ENCODE measurements at places on chromosomes 2 and 18.

DNA sequence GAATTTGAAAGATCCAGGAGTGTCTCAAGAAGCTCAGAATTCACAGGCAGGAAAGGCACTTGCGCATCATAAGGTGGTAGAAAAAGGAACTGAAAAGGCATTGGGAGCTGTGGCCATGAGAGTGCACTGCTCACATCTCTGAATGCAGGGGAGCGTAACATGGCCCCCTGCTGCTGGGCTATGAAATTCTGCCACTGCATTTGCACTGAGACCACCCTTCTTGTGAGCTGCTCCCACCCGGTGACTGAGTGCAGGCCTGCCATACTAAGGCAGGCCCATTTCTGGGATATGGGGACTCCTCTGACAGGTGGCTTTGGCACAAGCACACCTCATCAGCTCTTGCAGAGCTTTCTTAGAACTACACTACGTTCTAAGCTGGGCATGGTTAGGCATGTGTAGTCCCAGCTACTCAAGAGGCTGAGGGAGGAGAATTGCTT lies 25.3 kb upstream of the STARD7 start:
- DNase-seq: peak; percentile 54

GRCh38 chr2:36607947-36608346 lies 10.0 kb upstream of the FEZ2 start:
- no peak for DNase-seq

DNA sequence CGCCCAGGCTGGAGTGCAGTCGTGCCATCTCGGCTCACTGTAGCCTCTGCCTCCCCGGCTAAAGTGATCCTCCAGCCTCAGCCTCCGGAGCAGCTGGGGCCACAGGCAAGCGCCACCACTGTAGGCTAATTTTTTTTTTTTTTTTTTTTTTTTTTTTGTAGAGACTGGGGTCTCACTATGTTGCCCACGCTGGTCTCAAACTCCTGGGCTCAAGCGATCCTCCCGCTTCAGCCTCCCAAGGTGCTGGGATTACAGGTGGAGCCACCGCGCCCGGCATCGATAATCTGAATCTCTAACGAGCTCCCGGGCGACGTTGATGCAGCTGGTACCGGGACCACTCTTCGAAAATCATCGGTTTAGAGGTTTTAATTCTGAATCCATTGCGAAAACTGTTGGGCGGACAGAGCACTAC lies 520 bp upstream of the CYP20A1 start:
- DNase-seq: peak; percentile 60

GRCh38 chr2:170461889-170462288 lies 253.2 kb upstream of the SP5 start:
- no peak for DNase-seq

DNA sequence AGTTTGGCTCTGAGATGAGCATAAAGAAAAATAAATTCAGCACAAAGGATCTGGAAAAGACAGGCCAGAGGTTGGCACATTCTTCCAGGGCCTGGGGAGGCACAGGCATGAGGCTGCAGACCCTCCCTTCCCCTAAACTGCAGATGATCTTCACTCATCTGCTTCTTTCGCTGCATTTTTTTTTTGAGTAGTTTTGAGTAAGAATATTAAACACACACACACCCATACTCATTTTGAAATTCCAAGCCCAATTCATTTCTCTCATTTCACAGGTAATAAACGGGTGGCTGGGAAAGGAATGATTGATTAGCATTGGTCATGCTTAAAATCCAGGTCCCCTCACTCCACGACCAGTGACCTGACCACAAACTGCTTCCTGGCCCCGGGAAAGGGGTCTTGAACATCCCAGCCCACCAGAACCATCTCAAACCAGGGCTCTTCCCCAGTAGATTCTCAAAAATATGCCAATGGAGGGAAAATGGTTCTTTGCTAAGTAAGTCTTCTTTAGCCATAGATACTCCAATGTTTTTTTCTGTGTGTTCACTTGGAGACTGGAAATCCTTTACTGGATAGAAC lies 219.6 kb downstream of the ANAPC1 start:
- no peak for DNase-seq

- DNase-seq: no peak
Measured at GRCh38 chr2:134611316-134611715, 107.5 kb downstream of the TMEM163 start.

DNA sequence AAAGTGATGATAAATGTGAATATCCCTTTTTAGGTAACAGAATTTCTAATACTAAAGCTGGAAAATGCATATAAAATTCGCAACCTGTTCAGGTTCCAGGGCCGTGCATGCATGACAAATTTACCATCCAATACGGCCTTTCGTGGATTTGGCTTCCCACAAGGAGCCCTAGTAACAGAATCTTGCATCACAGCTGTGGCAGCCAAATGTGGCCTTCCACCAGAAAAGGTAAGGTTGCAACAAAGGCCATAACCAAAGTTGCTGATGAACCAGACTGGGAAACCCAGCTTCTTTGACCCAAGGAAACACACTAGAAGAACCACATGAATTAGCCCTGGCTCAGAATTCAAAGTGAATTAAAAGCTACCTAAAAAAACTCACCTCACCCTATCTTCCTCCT lies 49.6 kb upstream of the BZW1 start:
- no peak for DNase-seq

GRCh38 chr18:57331718-57332117 lies 20.6 kb upstream of the ST8SIA3 start:
- DNase-seq: no peak

DNA sequence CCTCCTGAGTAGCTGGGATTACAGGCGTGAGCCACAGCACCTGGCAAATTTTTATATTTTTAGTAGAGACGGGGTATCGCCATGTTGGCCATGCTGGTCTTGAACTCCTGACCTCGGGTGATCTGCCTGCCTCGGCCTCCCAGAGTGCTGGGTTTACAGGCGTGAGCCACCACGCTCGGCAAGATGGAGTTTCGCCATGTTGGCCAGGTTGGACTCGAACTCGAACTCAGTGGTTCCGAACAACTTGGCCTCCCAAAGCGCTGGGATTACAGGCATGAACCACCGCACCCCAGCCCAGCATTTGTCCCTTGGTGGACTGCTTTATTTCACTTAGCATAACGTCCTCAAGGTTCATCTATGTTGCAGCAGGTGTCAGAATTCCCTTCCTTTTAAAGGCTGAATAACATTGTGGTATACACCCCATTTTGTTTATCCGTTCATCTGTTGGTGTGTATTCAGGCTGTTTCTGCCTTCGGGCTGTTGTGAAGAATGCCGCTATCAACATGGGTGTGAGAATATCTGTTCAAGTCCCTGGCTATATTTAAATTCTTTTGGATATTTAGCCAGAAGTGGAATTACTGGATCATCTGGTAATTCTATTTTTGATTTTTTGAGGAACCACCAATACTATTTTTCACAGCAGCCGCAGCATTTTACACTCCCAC lies 1.2 kb upstream of the CENPA start:
- no peak for DNase-seq

DNA sequence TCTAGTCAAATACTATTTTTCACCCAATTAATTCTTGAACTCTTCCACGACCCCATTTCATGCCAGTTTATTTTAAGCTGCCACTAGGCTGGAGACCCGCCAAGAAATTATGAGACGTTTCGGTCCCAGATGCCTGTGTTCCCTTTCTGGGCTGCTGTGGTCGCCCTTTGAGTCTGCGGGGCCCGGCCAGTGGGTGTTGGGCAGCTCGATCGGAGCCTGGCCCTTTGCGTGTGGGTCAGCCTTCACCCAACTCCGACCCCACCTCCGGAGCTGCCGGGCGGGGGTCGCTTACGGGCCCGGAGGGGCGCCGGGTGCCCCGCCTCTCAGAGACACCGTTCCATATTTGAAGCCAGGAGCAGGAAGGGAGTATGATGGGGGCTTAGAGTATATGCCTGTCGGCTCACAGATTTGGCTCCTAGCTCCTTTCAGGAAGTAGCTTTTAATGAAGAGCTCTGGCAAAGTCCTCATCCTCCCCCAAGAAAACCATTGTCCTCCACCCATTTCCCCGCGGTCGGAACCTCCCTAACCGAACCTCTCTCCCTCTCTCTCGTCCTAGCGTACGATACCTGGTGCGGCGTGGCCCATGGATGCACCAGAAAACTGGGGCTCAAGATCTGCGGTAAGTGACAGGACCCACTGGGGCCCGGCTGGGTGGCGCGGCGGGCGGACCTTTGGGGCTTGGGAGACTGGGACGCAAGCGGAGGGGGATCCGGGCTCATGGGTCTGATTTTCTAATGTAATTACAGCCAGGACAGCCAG lies 5.0 kb downstream of the GAD1 start:
- DNase-seq: no peak

- DNase-seq: no peak
Measured at GRCh38 chr2:172177996-172178395, 75.3 kb upstream of the DLX2 start.

DNA sequence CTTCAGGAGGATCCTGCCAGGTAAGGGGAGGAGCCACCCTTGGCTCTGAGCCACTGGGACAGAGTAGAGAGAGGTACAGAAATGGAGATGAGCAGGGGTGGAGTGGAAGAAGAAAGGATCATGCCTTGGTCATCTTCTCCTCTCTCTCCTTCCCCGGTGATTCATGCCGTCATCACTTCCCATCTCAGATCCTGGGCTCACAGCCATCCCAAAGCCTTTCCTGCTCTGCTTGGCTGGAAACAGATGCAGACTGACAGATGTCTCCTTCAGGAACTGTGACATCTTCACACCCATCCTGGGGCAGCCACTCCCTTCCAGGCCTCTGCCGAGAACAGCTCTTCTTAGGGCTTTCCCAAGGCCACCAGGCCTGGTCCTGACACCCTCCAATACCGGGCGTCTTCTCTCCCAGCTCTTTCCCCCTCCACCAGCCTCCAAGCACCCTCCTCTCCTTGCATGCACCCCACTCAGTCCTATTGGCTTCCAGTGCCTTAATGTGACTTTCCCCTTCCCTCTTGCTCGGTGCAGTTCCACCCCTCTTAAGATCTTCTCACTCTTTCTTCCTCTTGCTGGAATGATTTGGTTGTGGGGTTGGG lies 58.3 kb upstream of the TNP1 start:
- DNase-seq: no peak

- DNase-seq: no peak
Measured at GRCh38 chr18:43870626-43871025, 593.3 kb upstream of the SYT4 start.

DNA sequence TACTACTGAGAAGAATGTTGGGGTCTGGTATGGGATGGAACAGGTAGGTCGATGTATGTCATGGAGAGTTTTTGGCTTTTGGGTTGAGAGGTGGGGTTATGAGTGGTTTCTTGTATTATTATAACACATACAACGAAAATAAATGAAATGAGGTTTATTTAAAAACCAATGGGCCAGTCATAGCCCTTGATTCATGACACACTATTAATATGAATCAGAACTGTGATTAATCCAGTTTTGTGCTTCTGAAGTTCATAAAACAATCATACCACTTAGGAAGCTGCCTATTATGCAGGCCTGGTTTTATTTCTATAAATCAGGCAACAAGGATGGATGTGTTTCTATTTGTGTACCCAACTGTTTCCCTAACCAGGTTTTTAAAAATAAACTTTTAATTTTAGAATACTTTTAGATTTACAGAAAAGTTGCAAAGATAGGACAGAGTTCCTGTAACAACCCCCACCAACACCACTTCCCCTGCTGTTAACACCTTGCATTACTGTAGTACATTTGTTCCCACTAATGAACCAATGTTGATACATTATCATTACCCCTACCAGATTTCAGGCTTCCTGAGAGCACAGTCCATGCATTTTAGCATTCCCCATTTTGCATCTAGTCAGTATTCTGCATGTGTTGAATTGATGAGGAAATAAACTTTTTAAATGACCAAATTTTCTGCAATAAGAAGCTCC lies 37.5 kb upstream of the NCOA1 start:
- no peak for DNase-seq

- DNase-seq: no peak
Measured at GRCh38 chr2:128690431-128690830, 371.8 kb upstream of the HS6ST1 start.

- peak; percentile 32 for DNase-seq
Measured at GRCh38 chr18:47876813-47877212, 53.6 kb downstream of the SMAD2 start.

DNA sequence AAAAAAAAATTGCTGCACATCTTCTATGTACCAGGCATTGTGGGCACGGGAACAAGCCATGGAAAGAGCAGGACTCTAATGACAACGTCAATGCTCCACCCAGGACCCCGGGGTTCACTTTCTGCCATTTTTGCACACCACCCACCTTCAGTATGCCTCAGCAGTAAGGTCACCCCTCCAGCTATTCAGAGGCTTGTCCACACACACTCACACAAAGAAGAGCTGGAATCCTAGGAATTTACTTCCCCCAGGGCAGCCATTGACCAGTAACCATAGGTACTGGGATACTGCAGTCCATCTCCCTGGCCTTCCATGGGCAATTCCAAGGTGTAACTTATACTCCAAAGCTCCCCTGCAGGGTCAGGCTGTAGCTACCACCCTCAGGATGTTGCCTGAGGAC lies 170.8 kb downstream of the SUCLG1 start:
- no peak for DNase-seq

GRCh38 chr2:240368781-240369331 lies 66.6 kb upstream of the GPC1 start:
- no peak for DNase-seq

DNA sequence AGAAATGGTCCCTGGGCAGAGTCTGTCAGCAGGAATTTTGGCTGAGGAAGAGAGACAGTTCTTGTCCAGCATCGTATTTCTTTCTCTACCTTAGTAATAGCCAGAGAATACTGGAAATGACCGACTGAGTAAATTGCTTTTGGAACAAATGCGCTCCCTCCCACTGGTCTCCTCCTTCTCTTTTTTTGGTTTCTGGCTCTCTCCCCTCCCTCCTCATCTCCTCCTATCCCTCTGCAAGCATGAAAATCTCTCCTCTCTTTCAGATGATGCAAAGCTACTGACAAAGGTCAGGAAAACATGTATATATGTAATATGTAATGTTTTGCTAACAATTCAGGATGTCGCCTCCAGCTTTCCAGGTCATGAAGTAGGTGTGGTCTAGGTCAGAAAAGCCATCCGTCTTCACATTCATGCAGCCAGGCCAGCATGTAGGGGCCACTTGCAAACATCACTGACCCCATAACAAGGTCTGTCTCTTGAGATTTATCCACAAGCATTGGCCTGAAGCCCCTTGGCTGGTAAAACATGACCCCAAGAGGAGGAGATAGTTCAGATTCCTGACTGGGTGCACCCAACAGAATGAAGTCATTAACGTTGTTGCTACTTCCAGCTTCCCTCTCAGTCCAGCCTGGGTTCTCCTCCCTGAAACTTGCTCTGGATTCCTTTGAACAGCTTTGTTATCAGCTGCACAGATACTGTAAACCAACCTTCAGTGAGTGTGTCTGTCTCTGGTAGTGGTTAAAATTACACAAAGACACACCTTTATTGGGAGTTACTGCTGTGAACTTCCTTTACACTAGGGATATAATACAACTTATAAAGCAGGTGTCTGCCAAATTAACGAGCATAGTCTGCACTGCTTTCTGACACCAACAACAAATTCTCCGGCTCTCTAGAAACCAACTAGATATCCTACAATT lies 864.4 kb upstream of the KLHL29 start:
- DNase-seq: no peak

- DNase-seq: peak; percentile 64
Measured at GRCh38 chr18:34322365-34323289, 97.9 kb upstream of the NOL4 start.
